ENCODE measurements at places on chromosomes 4 and X. TPM values are rescaled to one million over a fixed set of nuclear protein-coding genes. Genes with fewer than 3 reads are reported as not detected.
A peak's percentile ranks its signal among the peaks of the same experiment; 100 is the strongest.

DNA sequence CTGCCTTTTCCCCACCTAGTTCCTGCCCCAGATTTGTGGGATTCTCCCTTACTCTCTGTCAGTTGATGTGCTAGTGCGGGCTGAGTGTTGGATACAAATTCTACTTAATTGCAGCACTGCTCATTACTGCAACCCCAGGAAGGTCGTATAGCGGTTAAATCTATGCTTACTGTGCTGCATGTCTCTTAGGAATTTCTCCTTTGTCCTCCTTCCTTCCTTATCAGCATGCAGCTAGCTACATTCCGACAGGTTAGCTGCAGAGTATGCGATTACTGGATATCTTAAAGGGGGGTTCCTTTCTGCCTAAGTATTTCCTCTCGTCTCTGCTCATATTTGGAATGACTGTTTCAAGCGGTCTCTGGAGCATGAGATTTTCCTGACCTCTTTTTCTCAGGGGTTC, 662.8 kb downstream of the TLL1 start:
- no peak overlapping the region for H3K4me3 ChIP-seq
- H3K4me1 ChIP-seq: no peaks in the 10 kb centered on the region
- H3K36me3 ChIP-seq: no peaks in the 10 kb centered on the region
- H3K27ac ChIP-seq: no peak overlapping the region
- DNase-seq: no peak
- H3K27me3 ChIP-seq: no peaks in the 10 kb centered on the region

GRCh38 chr4:112514647-112515197, 1.3 kb downstream of the NEUROG2 start:
- H3K36me3 ChIP-seq: no peaks in the 10 kb centered on the region
- no peak overlapping the region for H3K27ac ChIP-seq
- H3K4me3 ChIP-seq: peak overlapping the region; percentile 70
- DNase-seq: no peak
- H3K27me3 ChIP-seq: peaks cover 73% of the 10 kb centered on the region
- peaks cover 15% of the 10 kb centered on the region for H3K4me1 ChIP-seq

DNA sequence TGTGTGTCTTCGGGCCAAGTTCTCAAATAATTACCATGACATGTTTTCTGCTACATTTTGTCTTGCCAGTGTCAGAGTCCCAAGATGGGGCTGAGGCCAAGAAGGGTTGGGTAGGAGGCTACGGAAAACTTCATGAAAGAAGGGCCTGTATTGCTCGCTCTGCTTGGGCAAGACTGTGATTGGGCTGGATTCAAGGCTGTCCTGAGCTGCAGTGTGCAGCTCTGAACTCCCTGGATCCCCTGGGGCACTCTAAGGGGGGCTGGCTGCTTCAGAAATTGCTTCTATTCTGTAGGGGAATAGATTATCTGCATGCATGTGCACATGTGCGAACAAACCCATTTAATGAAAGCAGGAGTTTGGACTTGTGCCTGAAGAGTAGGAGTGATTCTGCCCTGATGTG, 13.6 kb downstream of the TSPAN6 start:
- H3K36me3 ChIP-seq: no peaks in the 10 kb centered on the region
- H3K27ac ChIP-seq: no peak overlapping the region
- no peaks in the 10 kb centered on the region for H3K27me3 ChIP-seq
- no peaks in the 10 kb centered on the region for H3K4me1 ChIP-seq
- no peak for DNase-seq

GRCh38 chr4:96691521-96691920, 851.6 kb downstream of the PDHA2 start:
- H3K4me1 ChIP-seq: no peaks in the 10 kb centered on the region
- H3K4me3 ChIP-seq: no peak overlapping the region
- H3K27ac ChIP-seq: no peak overlapping the region
- H3K36me3 ChIP-seq: no peaks in the 10 kb centered on the region
- no peak for DNase-seq

DNA sequence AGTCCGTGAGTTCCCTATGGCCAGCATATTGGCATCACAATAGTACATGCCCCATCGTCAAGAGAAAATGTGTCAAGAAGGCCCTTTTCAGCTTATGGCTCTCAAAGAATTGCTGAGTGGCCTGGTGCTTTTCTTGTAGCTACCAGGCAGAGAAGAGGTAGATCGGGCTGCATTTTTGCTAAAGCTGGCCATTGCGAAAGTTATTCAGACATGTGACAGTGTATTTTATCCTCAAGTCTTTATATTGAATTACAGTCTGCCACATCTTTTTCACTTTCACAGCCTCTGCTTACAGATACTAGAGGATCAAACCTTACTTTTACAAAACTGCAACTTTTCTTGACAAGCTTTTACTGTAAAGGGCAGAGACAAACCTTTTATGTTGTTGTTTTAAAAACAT, 261.5 kb upstream of the IGFBP7 start:
- H3K27ac ChIP-seq: no peak overlapping the region
- no peak for DNase-seq
- H3K4me3 ChIP-seq: no peak overlapping the region
- no peaks in the 10 kb centered on the region for H3K4me1 ChIP-seq

- DNase-seq: no peak
- H3K27ac ChIP-seq: no peak overlapping the region
- no peak overlapping the region for H3K4me3 ChIP-seq
These were observed 54.7 kb upstream of the LAS1L start for GRCh38 chrX:65589304-65589703.

The HPGDS gene
- total RNA-seq: not detected

DNA sequence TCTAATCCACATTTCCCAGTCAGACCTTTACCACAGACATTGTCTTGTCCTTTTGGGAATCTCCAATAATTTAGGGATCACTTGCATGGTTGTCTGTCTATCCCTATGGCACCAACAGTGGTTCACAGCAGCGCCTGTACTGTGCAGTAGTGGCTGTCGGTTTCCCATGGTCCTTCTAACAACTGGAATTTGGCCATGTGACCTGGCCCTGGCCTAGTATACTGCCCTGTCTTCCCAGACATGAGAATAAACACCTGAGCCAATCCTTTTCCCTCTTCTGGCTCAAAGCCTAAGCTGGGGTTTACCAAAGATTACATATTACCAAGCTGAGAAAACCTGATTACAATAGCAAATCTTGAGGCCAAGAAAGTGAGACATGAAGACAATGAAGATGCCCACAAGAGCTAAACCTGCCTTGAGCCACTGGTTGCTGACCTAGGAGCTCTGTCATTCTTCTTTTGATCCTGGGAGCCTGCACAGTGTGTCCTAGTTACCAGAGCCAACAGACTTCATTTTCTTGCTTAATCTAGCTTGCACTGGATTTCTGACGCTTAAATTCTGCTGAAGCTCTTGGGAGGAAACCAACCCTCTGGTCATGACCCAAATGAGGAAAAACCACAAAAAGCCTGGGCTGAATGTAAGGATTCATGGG, 92.1 kb downstream of the SCD5 start:
- DNase-seq: no peak
- no peak overlapping the region for H3K27ac ChIP-seq
- H3K36me3 ChIP-seq: no peaks in the 10 kb centered on the region

GRCh38 chr4:14856934-14857235, 145.4 kb upstream of the CPEB2 start:
- H3K36me3 ChIP-seq: no peaks in the 10 kb centered on the region

DNA sequence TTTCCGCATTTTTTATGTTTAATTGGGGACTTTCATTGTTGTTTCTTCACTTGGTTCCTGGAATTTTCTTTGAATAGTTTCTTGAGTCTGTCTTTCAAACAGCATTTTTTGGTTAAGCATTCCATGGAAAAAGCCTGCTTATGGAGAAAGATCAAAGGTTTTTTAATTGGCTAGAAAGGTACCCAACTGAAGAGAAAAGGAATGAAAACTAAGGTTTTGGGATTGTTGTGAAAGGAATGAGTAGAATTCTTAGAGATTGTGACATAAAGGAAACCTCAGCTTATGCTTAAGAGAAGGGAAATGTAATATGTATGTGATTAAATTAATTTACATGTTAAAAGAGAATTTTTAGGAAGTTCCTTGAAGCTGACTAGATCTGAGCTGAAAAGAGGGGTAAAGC, 82.8 kb downstream of the CCKAR start:
- H3K4me1 ChIP-seq: peaks cover 7% of the 10 kb centered on the region
- no peak overlapping the region for H3K4me3 ChIP-seq
- no peak for DNase-seq
- peaks cover 4% of the 10 kb centered on the region for H3K36me3 ChIP-seq

GRCh38 chr4:17613761-17614415, 553 bp upstream of the MED28 start:
- peak overlapping the region; percentile 82 for H3K27ac ChIP-seq
- peaks cover 7% of the 10 kb centered on the region for H3K36me3 ChIP-seq
- H3K27me3 ChIP-seq: no peaks in the 10 kb centered on the region
- peak; percentile 50 for DNase-seq
- peak overlapping the region; percentile 92 for H3K4me3 ChIP-seq
- peaks cover 31% of the 10 kb centered on the region for H3K4me1 ChIP-seq

DNA sequence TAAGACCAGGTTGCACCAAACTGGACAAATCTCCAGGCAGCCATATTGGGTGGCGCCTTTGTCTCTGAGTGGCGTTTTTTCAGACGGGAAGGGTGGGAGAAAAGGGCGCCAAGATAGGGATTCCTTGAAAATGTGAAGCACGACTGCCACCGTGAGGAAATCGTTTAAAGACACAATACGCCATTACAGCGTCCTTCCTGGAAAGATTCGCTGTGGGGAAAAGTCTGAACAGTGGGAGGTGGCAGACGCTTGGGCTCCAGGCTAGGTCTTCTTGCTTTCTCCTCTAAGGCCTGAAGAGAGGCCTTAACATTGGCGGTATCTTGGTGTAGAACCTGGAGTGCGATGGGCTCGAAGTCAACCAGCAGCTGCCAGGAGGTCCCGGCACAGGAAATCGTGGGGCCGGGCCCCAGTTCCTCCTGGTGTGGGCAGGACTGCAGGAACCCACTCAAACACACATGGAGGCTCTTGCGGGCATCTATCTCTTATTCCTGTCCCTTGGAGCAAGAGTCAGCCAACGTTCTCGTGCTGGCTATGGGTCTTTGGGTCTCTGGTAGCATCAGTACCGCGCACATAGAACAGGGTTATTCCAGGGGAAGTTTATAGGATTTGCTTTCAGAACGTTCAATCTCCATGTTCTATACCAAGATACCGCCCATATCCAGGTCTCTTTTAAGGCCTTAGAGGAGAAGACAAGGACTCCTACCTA, 208.8 kb downstream of the OR13H1 start:
- no peak overlapping the region for H3K4me3 ChIP-seq
- no peak overlapping the region for H3K27ac ChIP-seq
- H3K27me3 ChIP-seq: no peaks in the 10 kb centered on the region
- no peaks in the 10 kb centered on the region for H3K4me1 ChIP-seq

DNA sequence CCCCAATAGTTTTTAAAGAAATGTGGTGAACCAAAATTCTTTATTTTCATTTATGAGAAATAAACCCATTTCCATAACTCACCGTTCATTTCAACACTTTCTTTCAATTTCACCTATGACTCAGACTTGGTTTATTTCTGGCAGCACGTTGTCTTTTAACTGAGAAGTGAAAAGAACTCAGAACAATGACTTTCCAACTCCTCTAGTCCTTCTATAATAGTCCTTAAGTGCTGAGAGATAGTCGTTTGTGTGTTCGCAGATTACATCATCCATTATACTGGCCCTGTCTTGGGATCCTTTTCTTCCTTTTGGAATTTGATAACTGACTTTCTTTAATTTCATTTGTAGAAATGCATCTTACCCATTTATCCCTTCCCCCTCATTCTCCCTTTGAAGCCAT, 113.6 kb downstream of the GLUD2 start:
- no peaks in the 10 kb centered on the region for H3K36me3 ChIP-seq
- H3K4me3 ChIP-seq: no peak overlapping the region
- H3K27me3 ChIP-seq: no peaks in the 10 kb centered on the region
- H3K27ac ChIP-seq: no peak overlapping the region
- no peak for DNase-seq
- H3K4me1 ChIP-seq: no peaks in the 10 kb centered on the region

- H3K36me3 ChIP-seq: no peaks in the 10 kb centered on the region
- H3K4me3 ChIP-seq: no peak overlapping the region
- no peak overlapping the region for H3K27ac ChIP-seq
- no peaks in the 10 kb centered on the region for H3K4me1 ChIP-seq
- no peaks in the 10 kb centered on the region for H3K27me3 ChIP-seq
- no peak for DNase-seq
These were observed 510.4 kb downstream of the MID1IP1 start for GRCh38 chrX:39311646-39312045.

The SSX3 gene
- not detected for total RNA-seq

DNA sequence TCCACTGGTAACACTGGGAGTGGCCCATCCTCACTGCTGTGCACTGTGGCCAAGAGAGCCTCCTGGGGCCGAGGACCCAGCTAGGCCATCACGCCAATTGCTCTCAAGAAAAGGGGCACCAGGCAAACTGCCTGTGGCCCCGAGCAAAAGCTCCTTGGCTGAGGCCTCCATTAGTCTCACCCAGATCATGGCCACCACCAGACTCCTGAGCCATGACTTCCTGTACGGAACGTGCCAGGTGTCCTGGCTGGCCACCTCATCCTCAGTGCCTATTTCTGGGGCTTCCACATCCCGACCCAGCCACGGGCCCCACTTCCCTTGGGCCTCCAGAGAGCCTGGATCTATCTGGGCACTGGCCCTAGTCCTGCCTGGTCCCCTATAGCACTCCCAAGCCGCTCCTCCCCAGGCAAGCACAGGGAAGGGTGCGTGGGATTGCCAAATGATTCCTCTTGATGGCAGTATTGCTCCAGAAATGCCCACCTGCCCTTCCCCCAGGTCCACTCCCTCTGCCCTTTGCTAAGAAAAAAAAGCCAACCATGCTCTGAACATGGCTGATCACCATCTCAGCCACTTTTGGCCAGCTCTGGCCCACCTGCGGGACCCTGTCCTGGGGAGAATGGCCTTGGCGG, 212.6 kb upstream of the AGTR2 start:
- H3K4me1 ChIP-seq: peaks cover 14% of the 10 kb centered on the region
- DNase-seq: peak; percentile 21

- H3K27ac ChIP-seq: no peak overlapping the region
- no peaks in the 10 kb centered on the region for H3K27me3 ChIP-seq
- H3K4me1 ChIP-seq: no peaks in the 10 kb centered on the region
- no peaks in the 10 kb centered on the region for H3K36me3 ChIP-seq
- DNase-seq: no peak
These were observed 219.0 kb downstream of the PALLD start for GRCh38 chr4:168715896-168716295.

DNA sequence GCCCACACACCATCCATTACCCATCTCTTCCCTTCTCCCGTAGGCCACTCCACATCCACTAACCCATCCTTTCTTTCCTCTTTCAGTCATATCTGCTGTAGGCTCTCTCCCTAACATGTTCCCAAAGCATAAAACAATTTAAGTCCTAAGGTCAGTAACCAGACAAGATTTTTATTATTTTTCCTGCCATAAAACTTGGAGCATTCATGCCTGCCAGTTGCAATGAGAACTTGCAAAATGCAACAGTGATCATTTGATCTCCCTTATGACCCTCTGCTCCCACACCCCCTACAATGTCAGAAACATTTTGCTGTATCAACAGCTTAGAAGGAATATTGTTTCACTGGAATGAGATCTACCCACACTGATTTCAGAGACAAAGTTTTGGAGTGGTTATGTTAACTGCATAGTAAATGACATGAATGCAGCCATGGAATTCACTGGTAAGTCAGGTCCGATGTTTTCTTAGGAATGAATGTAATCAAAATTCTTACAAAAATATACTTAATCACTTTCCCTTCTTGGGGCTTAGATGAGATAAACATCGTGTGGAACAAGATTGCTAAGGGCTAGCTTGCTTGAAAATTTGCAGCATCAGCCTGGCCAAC, 5.7 kb downstream of the NIPAL1 start:
- H3K27me3 ChIP-seq: no peaks in the 10 kb centered on the region
- H3K27ac ChIP-seq: no peak overlapping the region
- H3K4me3 ChIP-seq: no peak overlapping the region

The CYBB gene
- not detected for total RNA-seq

Data from HepG2 (cell line).